ENCODE measurements at places on chromosomes 7 and 10.

DNA sequence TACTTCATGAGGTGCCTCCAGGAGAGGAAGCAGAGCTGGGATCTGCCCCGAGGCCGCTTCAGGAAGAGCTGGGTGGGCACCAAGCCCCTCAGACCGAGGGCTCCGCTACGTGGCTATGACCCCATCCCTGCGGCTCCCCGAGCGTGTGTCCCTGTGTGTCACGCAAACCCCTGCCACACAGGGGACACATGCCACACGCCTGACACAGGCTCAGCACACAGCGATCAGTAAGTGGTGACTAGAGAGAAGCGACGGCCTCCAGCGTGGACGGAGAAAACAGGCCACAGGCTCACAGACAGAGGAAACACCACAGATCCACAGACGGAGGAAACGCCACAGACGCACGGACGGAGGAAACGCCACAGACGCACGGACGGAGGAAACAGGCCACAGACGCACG, 18.5 kb downstream of the DIP2C start:
- H3K27ac ChIP-seq = no peak overlapping the region
- DNase-seq = no peak
- peaks cover 8% of the 10 kb centered on the region for H3K36me3 ChIP-seq
- no peaks in the 10 kb centered on the region for H3K27me3 ChIP-seq

DNA sequence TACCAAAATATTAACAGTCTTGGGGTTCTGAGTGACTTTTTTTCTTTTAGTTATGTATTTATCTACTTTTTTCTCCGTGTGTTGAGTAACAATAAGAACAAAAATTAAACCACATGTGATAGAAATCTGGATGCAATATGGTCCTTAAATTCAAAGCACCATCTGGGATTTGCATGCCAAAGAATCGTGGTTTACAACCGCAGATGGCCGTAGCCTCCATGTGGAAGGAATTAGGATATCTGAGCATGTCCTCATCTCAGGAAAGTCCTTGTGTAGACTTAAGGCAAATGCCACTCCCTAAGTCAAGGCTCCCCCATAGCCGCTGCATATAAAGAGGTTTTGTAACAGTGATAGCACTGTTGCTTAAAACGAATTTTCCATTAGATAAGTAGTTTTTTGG, 304.0 kb downstream of the ZEB1 start:
- H3K4me3 ChIP-seq = no peak overlapping the region
- H3K4me1 ChIP-seq = peaks cover 7% of the 10 kb centered on the region
- no peaks in the 10 kb centered on the region for H3K27me3 ChIP-seq
- no peak overlapping the region for H3K27ac ChIP-seq
- H3K36me3 ChIP-seq = peaks cover 4% of the 10 kb centered on the region

- H3K4me1 ChIP-seq = peaks cover 24% of the 10 kb centered on the region
- no peak for DNase-seq
- H3K27ac ChIP-seq = no peak overlapping the region
- H3K36me3 ChIP-seq = peaks cover 68% of the 10 kb centered on the region
- no peaks in the 10 kb centered on the region for H3K27me3 ChIP-seq
- H3K4me3 ChIP-seq = no peak overlapping the region
These were observed 18.9 kb downstream of the CAMK2G start for GRCh38 chr10:73855413-73855812.

DNA sequence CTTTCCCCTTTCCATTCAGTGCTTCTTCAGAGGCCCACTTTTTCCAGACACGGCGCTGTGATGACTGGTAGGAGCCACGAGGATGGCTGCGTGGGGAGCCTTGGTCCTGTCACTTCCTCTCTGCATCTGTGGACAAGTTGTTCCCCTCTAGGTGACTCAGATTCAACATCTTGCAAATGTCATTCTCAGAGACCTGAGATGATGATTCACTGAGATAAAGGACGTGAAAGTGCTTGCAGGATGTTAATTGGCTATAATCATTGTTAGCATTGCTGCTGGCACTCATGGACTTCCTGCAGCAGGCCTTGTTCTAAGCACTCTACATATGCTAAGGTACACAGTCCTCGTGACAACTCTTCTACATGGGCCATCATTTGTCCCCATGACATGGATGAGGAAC, 489.8 kb upstream of the ZMIZ1 start:
- no peaks in the 10 kb centered on the region for H3K36me3 ChIP-seq
- H3K4me3 ChIP-seq = no peak overlapping the region
- H3K27ac ChIP-seq = no peak overlapping the region
- H3K27me3 ChIP-seq = peaks cover 4% of the 10 kb centered on the region
- H3K4me1 ChIP-seq = no peaks in the 10 kb centered on the region

DNA sequence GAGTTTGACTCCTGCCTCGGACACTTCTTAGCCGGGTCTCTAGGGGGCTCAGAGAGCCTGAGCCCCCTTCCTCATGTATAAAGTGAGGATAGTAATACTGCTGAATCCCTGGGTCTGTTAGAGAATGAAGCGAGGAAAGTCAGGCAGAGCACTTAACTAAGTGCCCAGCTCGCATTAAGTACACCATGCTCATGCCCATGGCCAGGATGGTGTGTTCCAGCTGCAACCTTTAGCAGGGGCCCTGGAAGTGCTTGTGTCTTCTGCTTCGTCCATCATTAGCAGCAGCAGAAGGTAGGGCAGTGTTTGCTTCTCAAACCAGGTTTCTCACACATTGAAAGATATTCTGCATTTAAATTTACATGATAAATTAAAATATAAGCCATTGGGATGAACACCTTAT, 27.3 kb upstream of the WDFY4 start:
- no peak for DNase-seq
- no peak overlapping the region for H3K4me3 ChIP-seq
- peaks cover 16% of the 10 kb centered on the region for H3K4me1 ChIP-seq
- H3K36me3 ChIP-seq = no peaks in the 10 kb centered on the region
- no peak overlapping the region for H3K27ac ChIP-seq
- peaks cover 4% of the 10 kb centered on the region for H3K27me3 ChIP-seq

DNA sequence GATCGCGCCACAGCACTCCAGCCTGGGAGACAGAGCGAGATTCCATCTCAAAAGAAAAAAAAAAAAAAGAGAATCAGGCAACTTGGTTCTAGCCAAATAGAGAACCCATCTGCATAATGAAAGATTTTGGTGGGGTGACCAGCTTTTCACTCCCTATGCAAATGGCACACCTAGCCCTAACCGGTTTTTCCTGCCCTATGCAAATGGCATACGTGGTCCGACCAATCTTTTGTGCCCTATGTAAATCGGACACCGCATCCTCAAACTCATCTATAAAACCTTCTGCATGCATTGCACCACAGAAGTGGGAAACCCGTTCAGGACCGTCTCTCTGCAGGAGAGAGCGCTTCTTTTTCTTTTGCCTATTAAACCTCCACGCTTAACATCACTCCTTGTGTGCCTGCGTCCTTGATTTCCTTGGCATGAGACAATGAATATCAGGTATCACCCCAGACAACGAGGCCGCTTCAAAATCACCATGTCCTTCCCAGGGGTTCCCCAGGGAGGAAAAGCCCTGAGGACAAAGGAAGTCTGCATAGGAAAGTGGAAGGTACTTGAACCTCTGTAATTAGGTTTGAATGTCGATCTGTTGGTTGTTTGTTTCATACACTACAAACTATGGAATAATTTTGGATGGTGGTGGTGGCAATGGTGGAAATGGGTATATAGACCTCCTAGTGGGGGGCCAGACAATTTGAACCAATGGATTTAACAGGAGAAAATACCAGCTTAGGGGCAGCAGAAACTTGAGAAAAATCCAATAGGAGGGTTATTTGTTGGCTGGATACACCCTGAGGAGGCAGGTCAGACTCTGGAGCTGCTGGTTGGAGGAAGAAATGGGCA, 396.2 kb downstream of the TYW1 start:
- H3K27me3 ChIP-seq = peaks cover 2% of the 10 kb centered on the region
- H3K36me3 ChIP-seq = no peaks in the 10 kb centered on the region
- H3K4me1 ChIP-seq = peaks cover 1% of the 10 kb centered on the region
- DNase-seq = no peak
- H3K4me3 ChIP-seq = no peak overlapping the region
